ENCODE measurements at places on chromosomes 11 and 22.

GRCh38 chr11:94201004-94201465 lies 72.4 kb downstream of the PANX1 start:
- no peak for DNase-seq

DNA sequence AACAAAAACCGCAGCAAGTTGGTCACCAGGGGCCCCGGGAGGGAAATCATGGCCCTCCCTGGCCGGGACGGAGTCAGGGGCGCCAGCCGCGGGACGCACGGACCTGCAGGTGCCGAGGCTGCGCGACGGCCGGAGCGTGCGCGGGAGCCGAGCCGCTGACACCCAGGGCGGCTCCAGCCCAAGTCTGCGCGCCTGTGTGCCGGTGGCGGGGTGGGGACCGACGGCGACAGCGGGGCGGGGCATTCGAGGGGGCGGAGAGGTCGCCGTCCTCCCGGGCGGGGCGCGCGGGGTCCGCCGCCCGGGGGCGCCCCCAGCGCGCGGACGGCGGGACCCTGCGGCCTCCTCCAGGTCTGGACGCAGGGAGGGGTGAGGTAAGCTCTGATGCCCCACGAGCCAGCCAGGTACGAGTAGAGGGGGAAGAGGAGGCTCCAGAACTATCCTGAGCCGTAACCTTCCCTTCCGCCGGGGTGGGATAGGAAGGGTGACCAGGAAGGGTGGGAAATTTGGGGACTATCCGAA lies at the start of gene ESAM:
ESAM (minus strand) TSS at position 186 of the 519 bp plus-strand sequence; CDS start at position 50, 136 bp downstream.
- no peak for DNase-seq

DNA sequence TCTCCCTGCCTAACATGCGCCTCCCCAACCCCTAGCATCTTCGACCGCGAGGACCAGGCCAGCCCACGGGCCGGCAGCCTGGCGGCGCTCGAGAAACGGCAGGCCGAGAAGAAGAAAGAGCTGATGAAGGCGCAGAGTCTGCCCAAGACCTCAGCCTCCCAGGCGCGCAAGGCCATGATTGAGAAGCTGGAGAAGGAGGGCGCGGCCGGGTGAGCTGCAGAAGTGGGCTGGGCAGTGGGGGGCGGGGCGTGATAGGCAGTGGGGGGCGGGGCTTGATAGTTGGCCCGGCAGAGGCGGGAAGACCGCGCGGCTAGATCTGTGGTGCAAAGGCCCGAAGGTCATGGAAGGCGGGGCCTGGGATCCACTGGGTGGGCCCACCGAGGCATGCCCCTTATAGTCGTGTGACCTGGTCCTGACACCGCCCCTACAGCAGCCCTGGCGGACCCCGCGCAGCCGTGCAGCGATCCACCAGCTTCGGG lies 8.7 kb downstream of the SELENOM start:
- DNase-seq: no peak

DNA sequence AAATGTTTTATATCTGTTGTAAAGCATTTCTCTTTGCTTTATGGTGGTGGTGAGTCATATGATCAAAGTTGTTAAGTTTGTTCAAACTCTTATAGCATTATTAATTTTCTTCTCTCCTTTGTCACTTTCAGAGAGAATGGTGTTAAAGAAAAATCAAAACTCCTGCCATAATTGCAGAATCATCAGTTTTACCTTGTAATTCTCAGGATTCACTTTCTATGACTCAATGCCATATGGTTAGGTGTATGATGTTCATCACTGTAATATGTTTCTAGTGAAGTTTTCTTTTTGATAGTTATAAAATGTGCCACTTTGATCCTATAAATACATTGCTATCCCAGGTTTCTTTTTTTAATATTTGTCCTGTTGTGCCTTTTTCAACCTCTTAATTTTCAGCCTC lies 13.7 kb upstream of the KDM4E start:
- DNase-seq: no peak

DNA sequence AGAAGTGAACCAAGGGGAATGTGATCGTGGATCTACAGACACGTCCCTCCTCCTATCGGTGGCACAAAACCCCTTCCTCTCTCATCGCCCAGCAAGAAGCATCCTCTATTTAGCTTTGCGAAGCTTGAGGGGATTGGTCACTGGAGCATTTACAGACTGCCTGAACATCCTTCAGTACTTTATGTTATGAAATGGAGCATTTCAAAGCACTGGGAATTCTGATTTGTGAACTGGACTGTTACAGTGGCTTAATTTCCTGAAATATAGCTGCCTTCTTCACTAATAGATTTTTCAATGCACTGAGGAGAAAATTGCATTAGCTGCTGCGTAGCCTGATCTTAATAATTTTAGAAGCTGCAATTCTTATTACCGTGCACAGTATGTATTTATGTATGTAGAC lies 344.5 kb downstream of the LARGE1 start:
- DNase-seq: no peak

- no peak for DNase-seq
Measured at GRCh38 chr11:72328366-72329224, 84.6 kb upstream of the PHOX2A start.

- DNase-seq: no peak
Measured at GRCh38 chr11:12007769-12008737, at the start of gene DKK3. Gene DKK3 (minus strand): TSS chr11:12008626. CDS start chr11:12008582, 44 bp downstream.

- DNase-seq: no peak
Measured at GRCh38 chr22:27372969-27373670, 428.4 kb downstream of the MN1 start.

- no peak for DNase-seq
Measured at GRCh38 chr11:92480499-92480898, 255.9 kb downstream of the FAT3 start.

DNA sequence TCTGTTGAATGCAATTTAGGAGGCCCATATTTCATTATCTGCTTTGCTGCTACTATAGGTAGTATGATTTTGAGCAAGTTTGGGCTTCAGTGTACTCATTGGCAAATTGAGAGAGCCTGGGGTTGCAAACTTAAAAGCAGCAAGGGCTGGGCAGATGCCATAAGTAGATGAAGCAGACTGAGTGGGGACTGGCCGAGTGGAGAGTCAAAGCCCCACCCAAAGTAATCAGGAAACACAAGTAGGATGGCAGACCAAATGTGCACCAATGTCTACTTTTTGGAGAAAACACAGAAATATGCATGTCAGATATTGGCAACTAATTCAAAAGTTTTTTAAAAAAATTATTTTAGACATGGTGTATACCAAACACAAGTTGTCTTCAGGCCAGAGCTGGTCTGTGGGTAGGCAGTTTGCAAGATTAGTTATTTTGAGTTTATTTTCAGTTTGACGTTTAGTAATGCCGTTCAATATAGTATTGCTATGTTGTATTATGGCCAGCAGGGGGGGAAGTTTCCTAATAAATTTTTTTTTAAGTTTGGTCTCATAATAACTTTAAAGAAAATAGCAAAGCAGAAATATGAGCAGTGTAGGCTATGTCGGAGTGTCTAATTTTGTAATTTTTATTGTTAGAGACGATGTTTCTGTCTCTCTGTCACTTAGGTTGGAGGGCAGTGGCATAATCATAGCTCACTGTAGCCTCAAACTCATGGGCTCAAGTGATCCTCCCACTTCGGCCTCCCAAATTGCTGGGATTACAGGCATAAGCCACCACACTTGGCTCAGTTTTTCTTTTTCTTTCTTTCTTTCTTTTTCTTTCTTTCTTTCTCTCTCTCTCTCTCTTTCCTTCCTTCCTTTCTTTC lies 105.1 kb downstream of the HIPK3 start:
- DNase-seq: no peak

- peak; percentile 41 for DNase-seq
Measured at GRCh38 chr11:47991266-47991830, 11.0 kb downstream of the PTPRJ start.

DNA sequence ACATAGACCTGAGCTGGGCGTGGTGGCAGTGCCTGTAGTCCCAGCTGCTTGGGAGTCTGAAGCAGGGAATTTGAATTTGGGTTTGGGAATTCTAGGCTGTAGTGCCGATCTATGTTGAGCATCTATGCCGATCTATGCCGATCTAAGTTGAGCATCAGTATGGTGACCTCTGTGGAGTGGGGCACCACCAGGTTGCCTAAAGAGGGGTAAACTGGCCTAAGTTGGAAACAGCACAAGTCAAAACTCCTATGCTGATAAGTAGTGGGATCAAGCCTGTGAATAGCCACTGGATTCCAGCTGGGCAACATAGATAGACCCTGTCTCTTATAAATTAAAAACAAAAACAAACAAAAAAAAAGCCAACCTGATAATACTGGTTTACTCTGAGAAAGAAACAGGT lies 7.4 kb downstream of the WEE1 start:
- DNase-seq: no peak

DNA sequence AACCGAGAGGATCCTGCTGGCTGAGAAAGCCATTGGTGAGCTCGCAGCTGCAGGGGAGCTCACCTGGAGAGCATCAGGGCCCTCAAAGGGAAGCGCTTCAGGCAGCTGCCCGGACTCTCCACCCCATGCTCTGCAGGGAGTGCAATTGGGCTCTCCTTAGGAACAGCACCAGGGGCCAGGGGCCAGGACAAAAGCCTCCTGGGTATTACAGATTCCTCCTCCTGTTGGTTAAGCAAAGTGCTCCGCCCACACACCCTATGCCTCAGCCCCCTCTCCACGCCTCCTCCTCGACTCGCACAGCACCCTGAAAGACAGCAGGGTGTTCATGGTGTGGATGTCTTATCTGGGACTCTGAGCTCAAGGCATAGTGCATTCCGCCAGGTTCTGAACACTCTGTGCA lies 139.9 kb downstream of the SHANK2 start:
- DNase-seq: no peak

DNA sequence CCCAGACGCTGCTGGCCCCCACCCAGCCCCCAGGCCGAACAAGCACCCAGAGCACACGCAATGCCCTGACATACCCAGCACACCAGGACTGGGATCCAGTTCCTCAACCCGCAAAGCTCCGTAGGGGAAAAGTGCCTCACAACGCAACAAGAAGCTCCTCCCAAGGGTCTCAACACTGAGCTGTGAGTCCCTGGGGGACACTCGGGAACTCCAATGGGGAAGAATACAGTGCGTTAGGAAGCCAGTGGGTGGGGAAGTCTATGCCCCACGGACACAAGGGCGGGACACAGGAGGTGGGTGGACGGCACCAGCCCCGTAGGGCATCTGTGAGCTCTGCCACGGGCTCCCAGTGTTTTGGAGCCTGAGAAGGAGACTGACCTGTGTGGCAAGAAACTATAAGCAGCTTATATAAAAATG lies 1.6 kb downstream of the DEAF1 start:
- DNase-seq: no peak

DNA sequence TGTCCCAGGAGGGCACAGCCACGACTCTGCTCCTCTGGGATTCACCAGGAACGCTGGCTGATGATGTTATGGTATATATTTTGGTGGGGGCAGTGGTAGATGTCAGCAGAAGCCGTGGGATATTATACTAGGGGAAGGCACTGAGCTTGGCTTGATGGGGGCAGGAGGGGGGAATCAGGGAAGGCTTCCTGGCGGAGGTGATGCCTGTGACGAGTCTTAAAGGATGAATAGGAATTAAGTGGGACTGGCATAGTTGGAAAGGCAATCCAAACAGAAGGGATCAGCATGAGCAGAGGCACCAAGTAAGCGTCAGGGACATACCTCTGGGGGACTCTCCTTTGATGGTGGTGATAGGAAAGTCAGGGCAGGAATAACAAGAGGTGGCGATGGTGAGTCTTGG lies 47.6 kb downstream of the TP53I11 start:
- DNase-seq: no peak

DNA sequence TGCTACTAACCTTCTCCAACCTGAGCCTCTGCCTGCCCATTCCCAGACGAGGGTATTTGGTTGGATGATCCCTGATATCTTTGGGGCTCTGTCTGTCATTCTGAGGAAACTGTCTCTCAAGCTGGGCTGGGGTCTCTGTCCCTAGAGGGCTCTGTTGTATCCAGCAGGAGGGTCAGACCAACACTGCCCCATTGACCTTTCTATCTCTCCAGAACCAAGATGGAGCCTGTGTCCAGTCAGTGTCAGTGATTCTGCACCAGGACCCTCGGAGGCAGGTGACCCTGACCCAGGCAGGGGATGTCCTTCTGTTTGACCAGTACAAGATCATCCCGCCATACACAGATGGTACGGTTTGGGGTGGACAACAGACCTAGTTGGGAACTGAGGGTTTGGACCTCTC lies 21.9 kb downstream of the OTOG start:
- DNase-seq: no peak

- DNase-seq: no peak
Measured at GRCh38 chr22:19884161-19884953, 29.7 kb upstream of the GNB1L start.

DNA sequence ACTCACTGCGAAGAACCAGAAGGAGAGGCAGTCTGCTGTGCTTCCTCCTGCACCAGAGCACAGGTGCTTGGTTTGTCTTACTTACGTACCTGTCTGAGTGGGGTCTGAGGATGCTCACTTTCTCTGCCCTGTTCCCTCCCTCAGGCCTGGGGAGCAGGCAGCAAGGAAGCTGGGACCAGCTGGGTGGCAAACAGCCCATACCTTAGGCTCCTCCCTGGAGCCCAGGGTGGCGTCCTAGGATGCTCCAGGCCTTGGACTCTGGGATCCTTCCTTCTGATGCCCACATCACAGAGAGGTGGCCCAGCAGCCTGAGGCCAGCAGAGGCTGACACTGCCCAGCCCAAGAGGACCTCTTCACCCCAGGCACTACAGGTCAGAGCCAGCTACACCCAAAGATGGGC lies 593.2 kb downstream of the BRD1 start:
- no peak for DNase-seq

- DNase-seq: no peak
Measured at GRCh38 chr22:16974298-16975084, 33.5 kb downstream of the GAB4 start.

DNA sequence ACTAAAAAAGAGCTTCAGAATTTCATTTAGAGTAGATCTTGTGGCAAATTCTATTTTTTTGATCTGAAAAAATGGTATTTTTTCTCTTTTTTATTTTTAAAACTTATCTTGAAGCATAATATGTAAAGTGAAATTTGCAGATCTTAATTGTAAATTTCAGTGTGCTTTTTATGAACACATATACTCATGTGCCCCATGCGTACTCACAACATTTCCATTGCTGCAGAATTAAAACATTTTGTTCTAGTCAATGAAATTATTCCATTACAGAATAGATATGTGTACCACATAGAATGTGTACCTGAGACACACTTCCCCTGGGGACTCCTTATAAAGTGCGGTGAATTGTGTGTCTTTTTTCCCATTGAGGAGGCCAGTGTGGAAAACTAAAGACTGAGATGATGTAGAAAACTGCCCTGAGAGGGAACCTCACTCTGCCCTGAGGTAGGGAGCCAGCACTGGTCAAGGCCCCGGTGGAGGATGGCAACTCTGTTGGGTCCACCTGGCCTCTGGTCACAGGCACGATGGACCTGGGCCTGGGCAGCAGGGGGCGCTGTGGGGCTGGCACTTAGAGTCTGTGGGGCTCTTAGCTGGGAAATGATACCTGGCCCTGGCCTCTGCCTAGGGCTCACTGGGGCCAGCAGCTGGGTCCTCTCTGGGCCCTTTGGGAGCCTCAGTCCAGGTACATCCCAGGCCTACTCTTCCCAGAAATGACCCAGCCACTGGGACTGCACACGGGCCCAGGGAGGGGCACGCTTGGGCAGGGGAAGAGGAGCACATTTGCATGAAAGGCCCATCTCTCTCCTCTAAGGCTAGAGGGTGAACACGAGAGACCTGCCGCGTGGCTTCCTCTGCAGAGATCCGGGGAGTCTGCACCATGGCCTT lies 77.9 kb upstream of the TOP3B start:
- no peak for DNase-seq
